ENCODE measurements at places on chromosomes 2 and 18.

- no peak for DNase-seq
Measured at GRCh38 chr18:28768791-28769768, 592.1 kb upstream of the CDH2 start.

GRCh38 chr2:207474863-207475485 is 54.8 kb upstream of the CREB1 start:
- no peak for DNase-seq

- no peak for DNase-seq
Measured at GRCh38 chr18:61965311-61965710, 72.5 kb upstream of the RNF152 start.

DNA sequence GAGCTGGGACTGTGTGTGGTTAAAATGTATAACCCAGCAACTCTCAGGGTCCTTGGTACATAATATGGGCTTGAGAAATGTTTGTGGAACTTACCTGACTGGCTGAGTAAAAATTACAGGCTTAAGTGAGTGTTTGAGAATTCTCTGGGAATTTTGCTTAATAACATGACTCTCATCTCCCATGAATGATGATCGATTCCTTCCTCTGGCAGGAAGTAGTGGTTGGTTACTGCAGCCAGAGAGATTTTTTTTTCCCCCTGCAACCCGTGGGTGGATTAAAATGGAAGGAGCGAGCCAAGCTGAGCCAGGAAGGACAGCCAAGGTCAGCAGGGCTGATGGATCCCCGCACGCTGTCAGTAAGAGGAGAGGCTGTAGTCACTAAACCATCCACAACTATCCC is 40.6 kb upstream of the RFX8 start:
- no peak for DNase-seq

DNA sequence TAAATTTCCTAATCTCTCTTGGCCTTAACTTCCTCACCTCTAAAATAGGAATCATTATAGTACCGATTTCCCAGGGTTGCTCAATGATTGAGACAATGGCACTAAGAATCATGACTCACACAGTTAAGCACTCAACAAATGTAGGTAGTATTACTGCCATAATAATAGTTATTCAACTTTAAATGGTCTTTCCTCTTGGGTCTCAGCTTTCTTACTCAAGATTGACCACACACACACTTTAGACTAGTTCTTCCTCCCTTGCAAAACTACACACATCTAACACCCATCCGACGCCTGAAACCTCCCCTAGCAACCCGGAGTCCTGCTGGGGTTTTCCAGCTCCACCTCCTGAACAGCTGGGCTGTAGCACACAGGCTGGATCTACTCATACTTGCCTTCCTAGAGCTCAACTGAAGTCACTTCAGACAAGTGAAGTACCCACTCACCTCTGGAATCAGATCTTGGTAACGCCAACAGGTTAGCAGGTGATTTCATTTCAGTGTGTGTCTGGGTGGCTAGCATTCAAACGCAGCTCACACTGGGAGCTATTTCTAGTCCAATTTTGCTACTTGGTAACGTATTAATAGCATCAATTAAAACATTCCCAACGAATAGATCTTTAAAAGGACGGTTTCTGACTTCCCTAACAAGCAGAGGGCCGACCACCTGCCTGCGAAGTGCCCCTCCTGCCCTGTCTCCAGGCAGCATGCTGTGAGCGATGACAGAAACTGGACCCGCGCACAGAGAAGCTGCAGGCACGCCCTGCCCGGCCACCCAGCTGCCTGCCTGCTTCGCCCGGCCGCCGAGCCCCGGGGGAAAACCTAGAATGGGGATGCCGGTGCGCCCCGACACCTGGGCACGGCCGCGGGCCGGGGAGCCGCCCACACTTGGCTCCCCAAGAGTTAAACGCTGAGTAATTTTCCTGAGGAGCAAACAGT is 1.1 kb downstream of the UXS1 start:
- DNase-seq: no peak

DNA sequence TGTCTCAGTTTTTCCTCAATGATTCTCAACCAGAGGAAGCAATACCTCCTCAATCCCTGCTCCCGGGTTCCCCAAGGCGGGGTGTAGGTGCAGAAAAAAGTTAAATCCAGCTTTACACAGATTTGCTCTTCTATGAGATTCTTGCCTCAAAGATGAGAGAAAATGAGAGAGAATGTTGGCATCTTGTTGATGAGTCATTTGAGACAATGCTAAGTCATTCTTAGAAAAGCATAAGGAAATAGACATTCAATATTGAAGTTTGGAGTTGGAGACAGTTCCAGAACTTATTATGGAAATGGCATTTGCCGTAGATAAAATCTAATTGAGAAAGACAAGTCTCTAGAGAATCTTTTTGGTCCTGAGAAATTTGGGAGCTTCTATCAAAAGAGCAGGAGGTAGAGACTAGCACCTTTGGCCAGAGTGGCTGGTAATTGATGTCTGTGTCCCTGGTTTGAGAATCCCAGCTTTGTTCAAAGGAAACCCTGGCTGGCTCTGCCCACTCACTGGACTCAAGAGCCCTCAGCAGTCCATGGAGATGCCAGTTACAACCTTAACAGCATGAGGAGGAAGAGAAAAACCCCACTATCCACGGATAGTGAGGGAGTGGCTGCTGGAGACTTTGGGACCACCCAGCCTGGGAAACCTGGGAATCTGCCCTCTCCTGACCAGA is 181.2 kb downstream of the FAM124B start:
- DNase-seq: no peak

- DNase-seq: no peak
Measured at GRCh38 chr18:23671564-23671963, 8.9 kb upstream of the ANKRD29 start.

DNA sequence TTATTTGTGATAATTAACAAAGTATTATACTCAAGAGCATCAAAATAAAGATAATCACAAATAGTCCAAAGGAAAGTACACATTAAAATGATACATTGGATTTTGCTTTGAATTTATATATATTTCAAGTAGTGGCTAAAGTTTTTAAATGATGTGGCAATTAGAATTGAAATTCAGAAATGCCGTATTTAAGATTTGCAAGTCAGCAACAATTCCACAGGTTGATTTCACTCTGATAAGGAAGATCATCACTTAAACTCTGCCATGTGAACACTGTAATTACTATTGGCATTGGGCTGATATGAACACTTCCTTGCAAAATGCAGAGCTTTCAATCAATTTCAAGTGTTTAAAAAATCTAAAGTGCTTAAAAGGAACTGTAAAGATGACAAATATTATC is 39.6 kb upstream of the PAX3 start:
- DNase-seq: no peak

- no peak for DNase-seq
Measured at GRCh38 chr18:69957747-69958146, 10.1 kb upstream of the CD226 start.

DNA sequence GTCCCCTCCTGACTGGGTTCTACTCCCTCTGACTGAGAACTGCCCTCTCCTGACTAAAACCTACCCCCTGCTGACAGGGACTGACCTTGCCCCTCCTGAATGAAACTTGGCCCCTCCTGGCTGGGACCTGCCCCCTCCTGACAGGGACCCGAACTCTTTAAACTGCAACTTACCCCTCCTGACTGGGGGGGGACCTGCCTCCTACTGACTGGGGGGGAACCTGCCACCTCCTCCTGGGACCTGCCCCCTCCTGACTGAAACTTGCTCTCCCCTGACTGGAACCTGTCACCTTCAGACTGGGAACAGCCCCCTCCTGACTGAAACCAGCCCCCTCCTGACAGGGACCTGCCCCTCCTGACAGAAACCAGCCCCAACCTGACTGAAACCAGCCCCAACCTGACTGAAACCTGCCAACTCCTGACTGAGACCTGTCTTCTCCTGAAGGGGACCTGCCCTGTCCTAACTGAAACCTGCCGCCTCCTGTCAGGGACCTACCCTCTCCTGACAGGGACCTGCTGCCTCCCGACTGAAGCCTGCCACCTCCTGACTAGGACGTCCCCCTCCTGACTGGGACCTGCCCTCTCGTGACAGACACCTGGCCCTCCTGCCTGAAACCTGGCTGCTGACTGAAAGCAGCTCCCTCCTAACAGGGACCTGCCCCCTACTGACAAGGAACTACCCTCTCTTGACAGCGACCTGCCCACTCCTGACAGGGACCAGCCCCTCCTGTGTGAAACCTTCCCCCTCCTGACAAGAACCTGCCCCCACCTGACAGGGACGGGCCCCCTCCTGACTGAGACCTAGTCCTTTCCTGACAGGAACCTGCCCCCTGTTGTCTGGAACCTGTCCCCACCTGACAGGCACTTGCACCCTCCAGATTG is 87.1 kb downstream of the PXDN start:
- no peak for DNase-seq

Measured in NCI-H1436 treated with DMSO at 0.1 percent for 48 hours (cell line).